ENCODE measurements at places on chromosomes 7 and 10.

- ATAC-seq, result no peak
These were observed 205.9 kb downstream of the MBL2 start for GRCh38 chr10:52566471-52567246.

DNA sequence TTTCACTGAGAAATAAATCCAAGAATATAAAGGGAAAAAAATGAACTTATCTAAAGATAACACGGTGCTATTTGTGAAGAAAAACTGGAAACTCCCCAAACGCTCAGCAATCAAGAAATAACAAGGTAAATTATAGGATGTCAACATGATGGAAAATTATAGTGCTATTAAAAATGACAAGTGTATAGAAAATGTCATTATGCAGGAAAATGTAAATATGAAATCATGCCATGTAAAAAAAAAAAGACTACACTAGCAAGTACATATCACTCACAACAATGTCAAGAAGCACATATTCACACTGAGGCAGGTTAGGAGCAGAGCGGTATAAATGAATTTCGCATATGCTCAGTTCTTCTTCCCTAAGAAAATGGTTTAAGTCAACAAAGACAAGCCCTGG is 27.7 kb downstream of the KLRG2 start:
- no peak for ATAC-seq

DNA sequence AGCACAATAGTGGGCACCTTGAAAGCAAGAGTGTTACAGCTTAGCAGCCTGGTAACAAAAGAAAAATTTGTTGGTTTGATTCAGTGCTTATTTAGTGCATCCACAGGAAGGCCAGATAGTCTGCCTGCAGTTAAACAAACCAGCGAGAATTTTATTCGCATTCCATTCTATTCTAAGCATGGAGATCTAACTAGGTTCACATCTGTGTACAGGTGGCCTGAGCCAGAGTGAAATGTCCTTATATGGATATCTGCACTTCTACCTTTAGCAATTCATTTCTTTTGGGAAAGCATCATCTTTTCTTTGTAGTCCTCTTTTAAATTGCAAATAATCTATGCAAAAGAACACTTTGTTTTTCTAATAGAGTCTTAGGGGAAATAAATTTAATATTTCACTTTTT is 659.0 kb upstream of the FZD8 start:
- ATAC-seq, result no peak

DNA sequence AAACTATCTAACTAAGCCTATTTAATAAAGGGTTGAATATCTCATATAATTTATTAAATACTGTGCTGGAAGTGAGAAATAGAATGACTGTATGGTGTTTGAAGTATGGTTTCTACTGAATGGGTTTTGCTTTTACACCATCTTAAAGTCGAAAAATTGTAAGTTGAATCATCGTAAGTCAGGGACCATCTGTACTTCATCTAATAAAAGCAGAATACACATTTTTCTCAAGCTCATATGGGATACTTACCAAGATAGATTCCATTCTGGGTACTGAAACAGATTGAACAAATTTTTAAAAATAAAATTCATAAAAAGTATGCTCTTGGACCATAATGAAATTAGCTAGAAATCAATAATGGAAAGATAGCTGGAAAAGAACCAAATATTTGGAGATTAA is 285.4 kb downstream of the CXCL12 start:
- no peak for ATAC-seq

GRCh38 chr7:3117488-3118231 is 74.0 kb upstream of the CARD11 start:
- ATAC-seq, result no peak

GRCh38 chr7:47661051-47661714 is 79.3 kb upstream of the TNS3 start:
- no peak for ATAC-seq

DNA sequence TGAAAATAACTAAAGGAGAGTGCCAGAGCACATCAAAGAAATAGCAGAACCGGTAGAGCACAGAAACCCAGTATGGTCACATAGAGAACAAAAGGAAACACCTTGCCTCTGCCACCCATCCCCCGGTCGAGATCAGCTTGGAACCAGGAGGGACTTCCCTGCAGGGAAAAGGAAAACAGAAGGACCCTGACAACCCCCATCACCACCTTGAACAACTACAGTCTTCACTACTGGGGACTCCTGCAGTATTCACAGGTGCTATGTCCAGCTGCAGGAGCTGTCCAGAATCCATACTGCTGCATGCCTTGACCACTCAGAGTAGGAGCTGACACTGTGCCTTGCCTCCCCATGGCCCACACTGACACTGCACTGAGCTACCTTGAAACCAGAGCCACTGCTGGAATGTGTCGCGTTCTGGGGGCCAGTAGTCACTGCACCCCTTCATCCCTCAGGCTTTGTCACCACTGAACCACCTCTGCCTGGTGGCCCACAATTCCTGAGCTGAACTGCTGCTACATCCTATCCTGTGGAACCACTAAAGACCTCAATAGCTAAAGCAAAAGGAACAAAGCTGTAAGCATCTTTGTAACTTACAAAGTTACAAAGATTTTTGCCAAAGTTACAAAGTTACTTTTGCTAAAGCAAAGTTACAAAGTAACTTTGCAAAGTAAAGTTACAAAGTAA is 66.8 kb downstream of the TRIL start:
- no peak for ATAC-seq

DNA sequence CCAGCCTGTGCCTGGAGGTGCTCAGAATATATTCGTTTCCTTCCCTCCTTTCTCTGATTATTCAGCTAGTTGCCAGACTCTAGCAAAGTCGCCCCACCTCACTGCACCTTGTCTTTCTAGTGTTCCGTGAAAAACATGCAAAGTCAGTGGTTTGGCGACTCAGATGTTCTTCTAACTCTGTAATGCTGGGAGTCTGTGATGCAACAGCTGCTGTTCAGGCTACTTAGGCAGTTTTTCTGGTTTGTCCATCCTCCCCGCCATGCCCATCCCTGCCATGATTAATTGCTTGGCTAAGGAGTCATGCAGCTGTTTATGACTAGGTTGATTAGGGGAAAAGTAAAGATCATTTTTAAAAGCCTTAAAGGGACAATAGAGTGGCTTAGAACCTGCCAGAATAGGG is 99.4 kb downstream of the MTPN start:
- ATAC-seq, result peak; percentile 99

DNA sequence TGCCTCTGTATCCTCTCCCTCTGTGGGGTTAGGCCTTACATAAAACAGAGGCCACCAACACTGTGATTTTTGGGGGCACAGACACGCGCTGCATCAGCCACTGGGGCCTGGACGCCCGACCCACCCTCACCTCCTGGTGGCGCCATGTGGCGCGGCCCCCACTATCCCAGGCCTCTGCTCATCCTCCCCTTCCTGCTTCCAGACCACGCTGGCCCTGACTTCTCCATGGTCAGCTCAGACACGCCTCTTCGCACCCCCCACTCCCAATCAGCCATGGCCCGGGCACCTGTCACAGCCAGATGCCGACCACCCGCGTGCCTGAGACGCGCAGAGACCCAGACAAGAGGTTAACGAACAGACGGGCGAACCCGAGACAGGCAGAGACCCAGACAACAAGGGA is 263.9 kb downstream of the ELFN1 start:
- no peak for ATAC-seq

GRCh38 chr10:99375426-99375825 is 46.3 kb downstream of the CNNM1 start:
- no peak for ATAC-seq

- no peak for ATAC-seq
These were observed 50.9 kb downstream of the DCLRE1A start for GRCh38 chr10:113802997-113803396.

DNA sequence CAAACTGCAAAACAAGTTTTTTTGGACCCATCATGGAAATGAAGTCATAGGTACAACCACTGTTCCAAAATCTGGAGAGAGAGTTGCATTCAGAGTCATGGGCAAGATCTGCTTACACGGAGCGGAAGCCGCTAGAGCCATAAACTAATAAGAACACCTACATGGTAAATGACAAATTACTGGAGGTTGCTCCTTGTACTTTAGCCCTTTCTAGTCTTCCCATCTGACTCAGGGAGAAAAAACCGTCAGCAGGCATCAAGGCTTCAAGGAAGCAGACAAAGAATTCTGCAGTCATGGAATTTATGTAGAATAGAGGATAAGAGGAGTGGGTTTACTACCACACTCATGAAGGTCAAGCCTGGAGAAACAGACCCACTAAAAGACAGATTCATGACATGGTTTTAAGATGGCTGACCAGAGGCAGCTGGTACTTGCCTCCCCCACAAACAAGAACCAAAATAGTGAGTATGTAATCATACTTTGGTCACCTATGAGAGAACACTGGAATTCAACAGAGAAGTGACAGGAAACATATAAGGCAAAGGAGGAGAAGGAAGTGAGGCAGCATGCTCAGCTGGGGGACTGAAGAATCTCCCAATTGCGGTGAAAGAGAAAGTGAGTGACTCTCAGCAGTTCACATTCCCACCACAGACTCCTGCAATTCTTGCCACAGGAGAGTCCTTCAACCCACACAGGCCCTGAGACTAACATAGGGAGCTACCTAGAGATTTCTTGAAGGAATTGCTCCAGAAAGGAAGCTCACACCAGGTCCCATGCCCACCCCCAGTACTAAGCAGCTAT is 42.4 kb upstream of the ASAH2 start:
- ATAC-seq, result no peak

DNA sequence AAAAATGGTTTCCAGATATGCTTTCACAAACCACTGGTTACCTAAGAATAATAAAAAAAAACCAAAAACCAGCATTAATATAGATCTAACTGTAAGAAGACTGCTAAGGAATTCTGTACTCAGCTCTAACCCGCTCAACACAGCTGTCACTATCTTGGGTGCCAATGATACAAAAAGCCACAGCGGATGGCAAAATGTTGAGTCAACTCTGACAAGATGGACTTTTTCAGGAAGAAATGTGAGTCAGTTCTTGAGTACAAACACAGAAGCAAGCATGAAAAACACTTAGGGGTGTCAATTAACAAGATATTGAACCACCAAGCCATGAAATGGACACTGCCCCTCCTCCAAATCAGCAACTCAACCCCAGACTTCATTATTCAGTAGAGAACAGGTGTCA is 55.0 kb downstream of the CTTNBP2 start:
- no peak for ATAC-seq

- ATAC-seq, result no peak
These were observed 3.1 kb upstream of the ETV1 start for GRCh38 chr7:13992596-13992964.

GRCh38 chr10:131944976-131945695 is 36.6 kb downstream of the BNIP3 start:
- ATAC-seq, result no peak

DNA sequence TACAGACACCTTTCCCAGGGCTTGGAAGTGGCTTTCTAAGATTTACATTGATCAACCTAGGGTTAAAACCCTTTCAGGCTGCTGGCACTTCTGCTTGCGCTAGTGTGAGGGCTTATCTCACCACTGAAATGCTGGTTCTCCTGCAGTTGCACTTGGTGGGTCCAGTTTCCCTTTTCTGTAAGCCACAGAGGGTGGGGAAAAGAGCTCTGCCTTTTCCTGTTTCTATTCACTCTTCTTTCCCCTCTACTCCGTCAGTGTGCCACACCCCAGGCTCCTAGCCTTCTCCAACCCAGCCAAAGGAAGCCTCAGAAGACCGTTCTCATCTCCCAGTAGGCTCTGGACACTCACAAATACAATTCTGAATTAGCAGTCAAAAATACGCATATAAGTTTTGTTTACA is 19.0 kb upstream of the CAPZA2 start:
- ATAC-seq, result no peak

DNA sequence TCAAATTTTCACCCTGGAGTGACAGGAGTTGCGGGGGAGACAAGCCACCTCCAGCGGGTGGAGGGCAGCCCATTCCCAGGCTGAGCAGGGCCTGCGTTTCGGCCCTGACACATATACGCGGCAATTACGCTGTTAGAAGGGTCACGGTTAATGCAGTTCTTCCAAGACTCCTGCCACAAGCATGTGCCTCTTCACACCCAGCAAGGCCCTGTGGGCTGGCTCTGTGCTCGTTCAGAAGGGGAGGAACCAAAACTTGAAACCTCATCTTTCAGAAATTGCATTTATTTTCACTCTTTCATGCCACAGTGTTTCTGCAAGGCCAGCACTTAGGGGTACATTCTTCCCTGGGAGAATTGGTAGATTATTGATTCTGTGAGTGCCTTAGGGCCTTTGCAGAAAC is 24.7 kb downstream of the LRMDA start:
- no peak for ATAC-seq

GRCh38 chr10:50469288-50469687 is 154.5 kb downstream of the SGMS1 start:
- ATAC-seq, result peak; percentile 15

- no peak for ATAC-seq
These were observed 698.9 kb downstream of the PARD3 start for GRCh38 chr10:34116220-34116641.

DNA sequence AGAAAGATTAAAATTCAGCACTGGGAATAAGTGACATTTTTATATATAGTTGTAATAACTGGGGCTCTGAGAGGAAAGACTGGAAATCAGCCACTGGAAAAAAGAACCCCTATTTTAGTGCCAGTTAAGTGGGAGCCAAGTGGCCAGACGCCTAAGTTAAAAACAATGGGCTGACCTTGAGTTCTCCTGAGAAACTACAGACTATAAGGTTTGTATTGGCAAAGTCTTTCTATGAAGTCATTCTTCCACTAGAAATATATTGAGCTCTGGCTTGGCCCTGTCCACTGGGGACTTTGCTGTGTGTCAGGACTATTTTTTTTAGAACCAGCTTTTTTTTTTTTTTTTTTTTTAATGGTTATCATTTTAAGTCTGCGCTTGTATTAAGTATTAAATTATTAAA is 210.6 kb upstream of the FZD8 start:
- ATAC-seq, result no peak

GRCh38 chr10:126153711-126154628 is 234.3 kb downstream of the ADAM12 start:
- no peak for ATAC-seq

- ATAC-seq, result no peak
These were observed 271.9 kb downstream of the TNS3 start for GRCh38 chr7:47310020-47310419.

DNA sequence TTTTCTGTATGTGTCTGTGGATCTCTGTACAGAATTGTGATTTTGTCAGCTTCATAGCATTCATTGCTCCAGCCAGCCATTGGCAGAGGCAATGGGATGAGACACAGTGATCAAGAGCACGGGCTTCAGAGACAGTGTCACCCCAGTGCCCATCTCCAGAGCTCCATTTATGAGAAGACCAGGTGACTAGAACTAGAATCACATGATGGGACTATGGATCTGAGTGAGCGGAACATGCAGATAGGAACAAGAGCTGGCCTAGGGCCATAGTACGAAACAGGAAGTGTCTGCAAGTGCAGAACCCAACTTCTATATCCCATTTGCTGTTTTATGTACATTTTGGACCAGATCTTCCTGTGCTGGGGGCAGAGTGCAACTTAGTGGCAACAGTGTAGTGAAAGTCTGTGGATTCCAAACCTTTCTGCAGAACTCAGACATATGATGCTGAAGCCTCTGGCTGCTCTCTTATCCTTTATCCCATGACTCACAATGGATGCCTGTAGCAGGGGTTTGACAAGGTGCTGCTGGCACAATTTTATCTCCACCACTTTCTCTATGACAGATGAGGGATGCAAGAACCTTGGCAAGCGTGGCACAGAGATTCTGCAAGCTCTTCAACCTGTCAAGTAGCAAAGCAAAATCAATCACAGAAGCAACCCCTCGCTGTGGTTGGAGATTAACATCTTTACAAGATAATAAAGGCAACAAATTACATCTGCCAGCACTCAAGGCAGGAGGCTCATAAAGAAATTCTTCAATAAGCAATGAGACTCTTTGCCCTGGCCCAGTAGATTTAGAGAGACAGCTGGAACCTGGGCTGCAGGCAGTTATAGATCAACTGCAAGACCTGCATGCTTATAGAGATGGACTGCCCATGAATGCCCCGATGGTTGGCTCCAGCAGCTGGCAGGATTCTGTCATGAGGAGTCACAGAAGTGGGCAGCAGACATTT is 681.3 kb downstream of the TNS3 start:
- ATAC-seq, result no peak

Data from esophagus mucosa (tissue), 1 donor.